ENCODE measurements at places on chromosomes 3 and 15.
A peak's percentile ranks its signal among the peaks of the same experiment; 100 is the strongest.

- DNase-seq: peak; percentile 82
Observed at GRCh38 chr15:79184465-79184892, 93.9 kb upstream of the RASGRF1 start.

DNA sequence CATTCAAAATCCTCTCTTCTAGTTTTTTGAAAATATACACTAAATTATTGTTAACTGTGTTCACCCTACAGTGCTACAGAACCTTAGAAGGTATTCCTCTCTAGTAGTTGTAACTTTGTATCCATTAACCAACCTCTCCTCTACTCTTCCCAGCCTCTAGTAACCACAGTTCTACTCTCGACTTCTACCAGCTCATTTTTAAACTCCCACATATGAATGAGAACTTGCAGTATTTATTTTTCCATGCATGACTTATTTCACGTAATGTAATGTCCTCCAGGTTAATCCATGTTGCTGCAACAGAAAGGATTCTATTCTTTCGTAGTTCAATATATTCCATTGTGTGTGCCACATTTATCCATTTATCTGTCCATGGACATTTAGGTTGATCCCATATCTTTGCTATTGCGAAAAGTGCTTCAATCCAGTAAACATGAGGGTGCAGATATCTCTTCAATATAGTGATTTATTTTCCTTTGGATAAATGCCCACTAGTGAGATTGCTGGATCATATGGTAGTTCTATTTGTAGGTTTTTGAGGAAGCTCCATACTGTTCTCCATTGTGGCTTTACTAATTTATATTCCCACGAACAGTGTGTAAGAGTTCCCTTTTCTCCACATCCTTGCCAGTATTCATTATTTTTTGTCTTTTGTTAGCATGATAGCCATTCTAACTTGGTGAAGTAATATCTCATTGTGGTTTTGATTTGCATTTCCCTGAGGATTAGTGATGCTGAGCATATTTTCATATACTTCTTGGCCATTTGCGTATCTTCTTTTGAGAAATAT is 113.7 kb upstream of the SMAD3 start:
- DNase-seq: no peak

DNA sequence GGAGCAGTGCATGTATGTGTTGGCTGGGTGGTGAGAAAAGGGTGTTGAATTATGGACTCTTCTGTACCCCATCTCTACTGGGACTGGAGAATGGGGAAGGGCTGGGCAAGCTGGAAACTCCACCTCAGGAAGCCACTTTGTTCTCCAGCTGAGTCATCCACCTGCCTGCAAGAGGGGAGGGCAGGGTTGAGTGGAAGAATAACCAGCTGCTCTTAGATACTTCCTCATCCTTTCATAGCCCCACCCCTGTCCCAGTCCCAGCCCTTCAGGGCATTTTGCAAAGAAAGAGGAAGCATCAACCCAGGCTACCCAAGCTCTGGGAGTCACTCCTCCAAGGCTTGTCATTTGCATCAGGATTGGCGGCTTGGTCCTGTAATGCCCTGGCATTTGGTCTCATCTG is 33.1 kb downstream of the RAB11A start:
- no peak for DNase-seq

DNA sequence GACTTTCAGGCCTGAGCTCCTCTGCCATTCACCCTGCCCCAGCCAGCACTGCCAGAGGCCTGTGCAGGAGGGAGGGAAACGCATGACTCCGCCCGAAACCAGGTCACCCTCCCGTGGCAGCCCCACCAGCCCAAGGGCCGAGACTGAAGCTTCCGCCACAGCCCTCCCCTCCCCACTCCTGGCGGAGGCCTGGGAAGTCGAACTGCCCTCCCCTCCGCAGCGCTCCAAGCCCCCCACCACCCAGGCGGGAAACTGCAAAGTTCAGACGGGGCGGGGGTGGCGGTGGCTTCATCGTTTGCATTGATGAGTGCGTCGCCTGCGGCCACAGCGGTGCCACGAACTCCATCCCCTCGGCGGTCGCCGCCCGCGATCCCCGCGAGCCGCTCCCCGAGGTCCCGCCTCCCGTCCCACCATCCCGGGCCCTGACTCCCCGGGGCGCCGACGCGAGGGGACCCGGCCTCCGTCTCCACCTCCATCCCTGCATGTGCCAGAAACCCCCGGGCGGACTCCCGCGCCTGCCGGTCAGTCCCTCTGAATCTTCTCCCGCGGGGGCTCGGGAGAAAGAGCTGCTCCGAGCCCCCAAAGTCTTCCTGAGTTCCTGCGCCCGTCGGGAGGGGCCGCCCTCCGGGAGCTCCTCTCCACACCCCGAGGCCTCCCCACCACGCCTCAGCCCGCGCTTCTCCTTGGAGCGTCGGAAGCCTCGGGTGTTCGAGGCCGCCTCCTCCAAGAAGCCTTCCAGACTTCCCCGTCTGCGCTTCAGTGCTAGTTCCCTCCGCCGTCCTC is 698 bp downstream of the MELTF start:
- no peak for DNase-seq

DNA sequence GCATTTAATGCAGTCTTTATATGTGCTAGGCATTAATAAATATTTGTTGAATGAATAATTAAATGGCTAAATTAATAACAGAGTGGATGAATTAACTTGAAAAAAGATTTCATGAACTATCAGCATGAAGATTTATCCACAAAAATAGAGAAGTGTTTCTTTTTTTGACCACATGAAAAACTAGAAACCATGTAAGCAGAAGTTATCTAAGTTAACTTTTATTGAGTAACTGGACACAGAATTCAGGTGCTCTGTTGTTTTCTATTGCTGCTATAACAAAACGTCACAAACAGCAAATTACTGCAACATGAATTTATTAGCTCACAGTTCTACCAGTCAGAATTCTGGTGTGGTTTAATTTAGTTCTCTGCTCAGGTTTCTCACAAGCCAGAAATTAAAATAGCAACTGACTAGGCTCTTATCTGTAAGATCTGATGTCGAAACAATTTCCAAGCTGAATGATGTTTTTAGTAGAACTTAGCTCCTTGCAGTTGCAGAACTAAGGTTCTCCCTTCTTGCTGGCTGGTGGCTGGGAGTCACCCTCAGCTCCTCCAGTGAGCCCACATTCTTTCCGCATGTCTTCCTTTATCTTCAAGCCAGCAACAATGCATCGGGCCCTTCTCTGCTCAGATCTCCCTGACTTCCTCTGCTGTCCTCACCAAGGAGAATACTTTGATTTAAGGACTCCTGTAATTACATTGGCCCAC is 810.2 kb upstream of the ALCAM start:
- DNase-seq: no peak

DNA sequence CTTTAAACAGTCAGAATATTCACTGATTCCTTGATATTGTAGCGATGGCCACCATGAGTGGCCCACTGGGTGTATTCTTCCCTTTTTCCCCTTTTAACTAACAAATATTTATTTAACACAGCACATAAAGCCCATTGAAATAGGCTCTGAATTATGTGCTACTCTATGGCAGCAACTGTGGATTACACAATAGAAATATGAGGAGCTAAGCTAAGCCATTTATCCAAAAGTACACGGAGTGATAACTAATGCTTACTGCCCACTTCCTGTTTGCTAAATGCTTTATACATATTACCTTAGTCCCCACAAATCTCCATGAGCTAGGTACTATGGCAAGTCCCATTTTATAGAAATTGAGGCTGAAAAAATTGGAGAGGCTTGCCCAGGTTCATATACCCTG is 17.9 kb downstream of the ILDR1 start:
- DNase-seq: no peak

- DNase-seq: no peak
Observed at GRCh38 chr3:43951813-43952212, 261.1 kb downstream of the ABHD5 start.
